Regular cardiac myocyte (primary cell): ENCODE measurements at places on chromosomes 3 and 15. TPM values are rescaled to one million over a fixed set of nuclear protein-coding genes. Genes with fewer than 3 reads are reported as not detected.

Gene PLIN1
- total RNA-seq = under 0.01 and 0.28 TPM in 2 replicates

Gene MCTP2
- total RNA-seq = 0.58 and 5.6 TPM in 2 replicates

Gene KBTBD8
- total RNA-seq = 2.8 and 6.3 TPM in 2 replicates

Gene NMB
- 4.6 and 7.3 TPM in 2 replicates for total RNA-seq

Gene TPRG1
- total RNA-seq = 0.38 and 0.56 TPM in 2 replicates

Gene SCAANT1
- not detected in 2 replicates for total RNA-seq

Gene TICRR
- 3.7 and 5.0 TPM in 2 replicates for total RNA-seq

Gene ZPLD1
- total RNA-seq = 0.19 and 0.56 TPM in 2 replicates

Gene MFAP1
- 32.1 and 43.1 TPM in 2 replicates for total RNA-seq

Gene ULK4
- 7.9 and 21.7 TPM in 2 replicates for total RNA-seq

Gene RPL22L1
- total RNA-seq = 139 and 262 TPM in 2 replicates

Gene ABHD17C
- total RNA-seq = 7.5 and 12.1 TPM in 2 replicates

Gene ROPN1
- not detected in 2 replicates for total RNA-seq

Gene PLCH1
- total RNA-seq = under 0.01 TPM in 1 of 2 replicates, not detected in the other

Gene GOLGA6L25
- total RNA-seq = not detected in 2 replicates

Gene ZNF80
- not detected in 2 replicates for total RNA-seq

Gene APOD
- 0.19 and 1.4 TPM in 2 replicates for total RNA-seq

Gene ZBED2
- total RNA-seq = under 0.01 and 0.19 TPM in 2 replicates

Gene UBL7
- 31.6 and 40.3 TPM in 2 replicates for total RNA-seq
